WTC11 (cell line): ENCODE measurements at places on chromosomes 4 and X.

DNA sequence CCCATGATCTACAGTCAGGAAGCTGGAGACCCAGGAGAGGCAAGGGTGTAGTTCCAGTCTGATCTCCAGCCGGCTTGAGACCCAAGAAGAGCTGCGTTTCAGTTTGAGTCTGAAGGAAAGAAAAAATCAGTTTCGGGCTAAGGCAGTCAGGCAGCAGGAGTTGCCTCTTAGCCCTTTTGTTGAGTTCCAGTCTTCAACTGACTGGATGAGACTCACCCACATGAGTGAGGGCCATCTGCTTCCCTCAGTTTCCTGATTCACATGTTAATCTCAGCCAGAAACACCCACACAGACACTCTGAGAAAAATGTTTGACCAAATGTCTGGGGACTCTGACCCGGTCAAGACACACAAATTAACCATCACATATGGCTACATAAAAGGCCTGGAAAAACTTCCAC is 73.6 kb upstream of the ELOVL6 start:
- no peak for DNase-seq

- no peak for DNase-seq
Observed at GRCh38 chr4:6613676-6614651, 26.5 kb upstream of the MRFAP1 start.

- DNase-seq = no peak
Observed at GRCh38 chr4:78308517-78308916, 243.1 kb upstream of the ANXA3 start.

DNA sequence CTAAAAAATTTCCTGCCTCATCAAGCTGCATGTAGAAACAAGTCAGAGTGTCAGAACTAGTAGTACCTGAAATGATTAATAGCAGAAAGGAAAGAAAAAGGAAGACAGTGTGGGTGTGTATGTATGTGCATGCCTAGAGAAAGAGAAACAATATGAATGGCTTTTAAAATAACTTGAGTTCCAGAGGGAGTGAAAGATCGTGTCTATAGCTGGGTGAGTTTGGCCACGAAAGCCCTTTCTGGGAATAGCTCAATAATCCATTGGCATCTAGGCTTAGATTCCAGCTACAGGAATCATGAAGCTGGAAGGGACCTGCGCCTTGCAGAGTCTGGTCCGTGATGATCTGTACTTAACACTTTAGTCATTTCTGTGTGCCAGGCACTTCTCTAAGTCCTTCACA is 195.6 kb downstream of the RAPGEF2 start:
- DNase-seq = no peak

DNA sequence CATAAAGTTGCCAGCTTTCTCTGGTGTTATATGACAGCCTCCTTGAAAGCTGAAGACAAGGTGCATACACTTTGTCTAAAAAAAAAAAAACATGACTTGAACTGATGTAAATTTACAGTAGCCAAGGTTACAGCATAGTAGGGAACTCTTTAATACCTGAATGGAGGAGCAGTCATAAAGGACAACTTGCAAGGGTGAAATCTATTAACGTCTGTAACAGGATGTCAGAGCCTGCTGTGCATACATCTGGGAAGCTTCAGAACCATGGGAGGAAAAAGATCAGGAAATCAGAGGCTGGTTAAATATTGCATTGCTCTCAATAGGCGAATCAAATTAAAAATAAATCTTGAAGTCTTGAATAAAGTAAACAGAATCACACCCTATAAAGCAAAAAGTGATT is 484.0 kb upstream of the CTSO start:
- DNase-seq = no peak

DNA sequence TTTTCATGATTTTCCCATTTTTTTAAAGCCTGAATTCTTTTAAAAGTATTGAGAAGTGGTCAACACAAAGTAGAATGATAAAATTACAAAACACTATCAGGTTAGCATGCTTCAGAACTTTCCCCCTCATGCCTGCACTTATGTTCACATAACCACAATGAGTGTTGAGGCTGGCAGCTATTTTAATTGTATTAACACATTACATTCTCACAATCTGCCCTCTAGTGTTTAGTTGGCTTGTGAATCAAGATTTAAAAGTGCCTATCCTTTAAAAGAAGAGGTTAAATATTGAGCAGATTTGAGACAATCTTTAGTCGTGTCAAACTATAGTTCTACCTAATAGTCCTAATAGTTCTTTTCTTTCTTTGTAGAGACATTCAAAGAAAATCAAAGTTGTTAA is 93.6 kb upstream of the NAP1L5 start:
- no peak for DNase-seq
